Activated CD4-positive, alpha-beta T cell treated with anti-CD3 and anti-CD28 coated beads, Interleukin-2, amount 50 U/mL, for 16 hours (primary cell): ENCODE measurements at places on chromosomes 11 and 22.

GRCh38 chr11:118068206-118068944 lies 8.5 kb upstream of the TMPRSS4 start:
- DNase-seq, result no peak

GRCh38 chr11:68206211-68206610 lies 6.9 kb downstream of the KMT5B start:
- peak; percentile 57 for DNase-seq

- no peak for DNase-seq
Measured at GRCh38 chr11:6440906-6441358, at the start of gene HPX. TSS of gene HPX (minus strand) at chr11:6440987. CDS start at chr11:6440963, 24 bp downstream.

- no peak for DNase-seq
Measured at GRCh38 chr11:75311858-75312288, 39.6 kb downstream of the ARRB1 start.

- no peak for DNase-seq
Measured at GRCh38 chr22:28406246-28406645, 273.4 kb downstream of the TTC28 start.

GRCh38 chr22:29270475-29271271 lies 2.6 kb downstream of the EWSR1 start:
- DNase-seq, result no peak

DNA sequence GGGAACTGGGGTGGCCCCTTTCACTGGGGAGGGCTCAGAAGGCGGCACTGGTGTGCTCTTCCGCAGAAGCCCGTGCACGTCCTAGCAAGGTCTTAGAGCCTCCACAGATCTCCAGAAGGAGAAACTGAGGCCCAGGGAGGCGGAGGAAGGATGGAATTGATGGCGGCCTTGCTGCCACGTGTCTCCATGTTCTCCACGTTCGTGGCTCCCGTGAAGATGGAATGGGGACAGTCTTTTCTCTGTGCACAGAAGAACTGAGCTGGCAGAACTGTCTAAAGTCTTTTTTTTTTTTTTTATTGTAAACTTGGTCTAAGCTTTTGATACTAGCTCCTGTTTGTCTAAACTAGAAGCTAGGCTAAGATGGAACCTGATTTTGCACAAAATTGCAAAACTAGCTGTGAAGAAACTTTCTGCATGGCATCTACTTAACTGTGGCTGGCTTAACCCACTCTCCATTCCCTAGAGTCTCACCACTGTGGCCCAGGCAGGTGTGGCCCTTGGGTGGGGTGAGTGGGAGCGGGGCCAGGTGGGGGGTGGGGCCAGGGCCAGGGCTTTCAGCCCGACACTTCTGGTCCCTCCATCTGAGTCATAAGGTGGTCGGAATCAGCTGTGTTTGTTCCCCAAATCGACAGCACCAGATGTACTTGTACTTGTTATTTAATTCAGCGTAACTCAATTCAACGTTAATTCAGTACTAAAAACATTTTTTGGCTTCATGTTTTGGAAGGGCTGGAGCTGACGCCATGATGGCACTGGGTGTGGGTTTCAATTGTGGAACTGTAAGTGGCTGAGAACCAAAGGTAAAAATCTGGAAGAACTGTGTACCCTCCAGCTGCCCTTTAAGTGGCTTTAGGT lies 120.7 kb downstream of the MPPED1 start:
- DNase-seq, result no peak

- DNase-seq, result no peak
Measured at GRCh38 chr22:47586946-47587345, 824.5 kb downstream of the TBC1D22A start.

DNA sequence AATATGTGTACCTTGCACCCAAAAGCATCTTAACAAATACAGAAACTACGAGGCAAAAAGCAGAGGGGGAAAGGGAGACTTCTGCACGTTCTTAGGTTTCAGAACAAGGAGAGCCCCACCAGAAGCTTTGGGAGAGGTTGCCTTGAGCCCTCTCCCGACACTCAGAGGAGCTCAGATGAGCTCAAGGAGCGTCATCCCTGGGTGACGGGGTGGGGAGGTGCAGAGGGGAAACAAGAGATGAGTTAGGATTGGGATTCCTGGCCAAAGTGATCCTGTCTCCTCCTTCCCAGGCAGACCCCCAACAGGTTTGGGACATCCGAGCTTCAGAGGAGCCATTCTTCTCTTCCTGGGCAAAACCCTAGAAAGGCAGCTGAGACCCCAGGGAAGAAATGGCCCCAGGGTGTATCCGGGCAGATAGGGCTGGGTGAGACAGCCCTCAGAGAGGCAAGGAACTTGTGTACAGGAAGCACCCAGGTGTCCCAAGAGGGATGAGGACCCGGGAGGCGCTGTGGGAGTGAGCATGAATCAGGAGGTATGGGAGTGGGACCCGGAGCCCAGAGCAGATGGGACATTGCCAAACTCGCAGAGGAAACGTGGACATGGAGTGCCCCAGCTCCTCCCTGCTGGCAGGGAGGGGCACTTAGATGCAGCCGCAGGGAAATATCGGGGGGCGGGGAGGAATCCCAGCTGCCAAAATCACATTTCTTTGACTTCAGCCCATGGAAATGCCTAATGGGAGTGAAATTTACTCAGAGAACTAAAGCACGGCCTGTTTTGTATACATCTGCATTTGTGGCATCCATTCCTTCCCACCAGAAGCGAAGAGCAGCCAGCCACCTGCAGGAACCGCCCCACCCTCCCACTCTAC lies 12.4 kb downstream of the C1QTNF6 start:
- no peak for DNase-seq

DNA sequence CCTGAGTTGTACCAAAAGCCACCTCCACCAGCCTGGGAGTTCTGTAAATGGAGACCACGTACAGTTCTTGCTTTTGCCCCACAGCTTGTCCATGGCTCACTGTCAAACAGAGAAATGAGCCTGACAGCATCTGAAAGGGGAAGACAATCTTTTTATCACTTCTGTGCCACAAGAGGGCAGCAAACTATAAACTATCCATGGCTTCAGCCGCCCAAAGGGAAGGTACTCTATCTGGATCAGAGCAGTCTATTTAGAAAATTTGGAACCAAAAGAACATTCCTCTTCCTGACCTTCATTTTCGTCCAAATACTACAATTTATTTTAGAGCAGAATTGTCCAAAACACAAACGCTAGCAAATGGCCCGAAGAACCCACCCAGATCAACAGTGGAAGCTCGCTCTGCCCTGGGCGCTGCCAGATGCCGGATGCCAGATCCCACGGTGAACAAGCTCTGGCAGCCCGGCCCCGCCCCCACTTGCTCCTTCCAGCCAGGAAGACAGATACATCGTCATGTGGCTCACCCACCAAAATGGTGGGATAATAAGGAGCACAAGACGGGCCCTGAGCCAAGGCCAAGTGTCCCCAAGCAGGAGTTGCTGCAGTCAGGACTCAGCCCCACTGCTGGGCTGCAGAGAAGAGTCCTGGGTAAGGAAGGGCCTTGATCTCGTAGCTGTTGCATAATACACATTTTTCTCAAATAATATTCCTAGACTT lies 23.9 kb upstream of the SCGB1A1 start:
- DNase-seq, result peak; percentile 82

- no peak for DNase-seq
Measured at GRCh38 chr11:77074205-77074604, 7.4 kb downstream of the CAPN5 start.

DNA sequence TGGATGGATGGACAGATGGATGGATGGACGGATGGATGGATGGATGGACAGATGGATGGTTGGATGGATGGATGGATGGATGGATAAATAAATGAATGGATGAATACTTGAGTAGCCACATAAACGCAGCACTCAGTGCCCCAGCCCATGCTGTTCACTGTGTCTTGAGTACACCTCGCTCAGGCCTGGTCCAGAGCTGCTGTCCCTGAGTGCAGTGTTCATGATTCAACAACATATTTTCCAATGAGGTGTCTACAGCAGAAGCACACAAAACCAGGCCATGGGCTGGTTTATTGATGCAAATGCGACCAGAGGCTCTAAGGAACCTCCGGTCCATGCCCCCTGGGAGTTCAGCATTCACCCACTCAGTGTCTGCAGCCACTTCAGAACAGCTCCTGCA lies 584.3 kb downstream of the BRD1 start:
- DNase-seq, result no peak

DNA sequence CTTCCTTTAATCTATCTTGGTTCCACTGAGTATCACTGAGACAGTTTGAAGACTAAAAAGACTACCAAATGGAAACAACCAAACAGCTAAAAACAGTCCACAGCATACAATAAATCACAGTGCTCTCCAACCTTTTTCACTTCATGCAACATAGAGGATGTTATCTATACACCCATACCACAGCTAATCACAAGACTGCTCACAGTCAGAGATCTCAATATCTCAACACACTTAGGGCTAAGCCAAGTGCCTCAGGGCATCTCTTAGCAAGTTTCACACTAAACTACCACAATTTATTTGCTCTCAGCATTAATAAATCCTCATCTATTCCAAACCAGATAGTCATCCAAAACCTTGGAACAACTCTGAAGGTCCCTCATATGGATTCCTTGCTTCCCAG lies 129.4 kb downstream of the SBF2 start:
- DNase-seq, result no peak

DNA sequence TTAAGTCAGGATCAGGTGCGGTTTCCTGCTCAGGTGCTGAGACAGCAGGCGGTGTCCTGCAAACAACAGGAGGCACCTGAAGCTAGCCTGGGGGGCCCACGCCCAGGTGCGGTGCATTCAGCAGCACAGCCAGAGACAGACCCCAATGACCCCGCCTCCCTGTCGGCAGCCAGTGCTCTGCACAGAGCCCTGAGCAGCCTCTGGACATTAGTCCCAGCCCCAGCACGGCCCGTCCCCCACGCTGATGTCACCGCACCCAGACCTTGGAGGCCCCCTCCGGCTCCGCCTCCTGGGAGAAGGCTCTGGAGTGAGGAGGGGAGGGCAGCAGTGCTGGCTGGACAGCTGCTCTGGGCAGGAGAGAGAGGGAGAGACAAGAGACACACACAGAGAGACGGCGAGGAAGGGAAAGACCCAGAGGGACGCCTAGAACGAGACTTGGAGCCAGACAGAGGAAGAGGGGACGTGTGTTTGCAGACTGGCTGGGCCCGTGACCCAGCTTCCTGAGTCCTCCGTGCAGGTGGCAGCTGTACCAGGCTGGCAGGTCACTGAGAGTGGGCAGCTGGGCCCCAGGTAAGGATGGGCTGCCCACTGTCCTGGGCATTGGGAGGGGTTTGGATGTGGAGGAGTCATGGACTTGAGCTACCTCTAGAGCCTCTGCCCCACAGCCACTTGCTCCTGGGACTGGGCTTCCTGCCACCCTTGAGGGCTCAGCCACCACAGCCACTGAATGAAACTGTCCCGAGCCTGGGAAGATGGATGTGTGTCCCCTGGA lies at the start of gene MYO7A:
MYO7A (plus strand) TSS at position 327 of the 772 bp plus-strand sequence. CDS start 2,389 bp downstream, outside the sequence.
- no peak for DNase-seq

- no peak for DNase-seq
Measured at GRCh38 chr22:44211946-44212930, 31.5 kb downstream of the PARVG start.

DNA sequence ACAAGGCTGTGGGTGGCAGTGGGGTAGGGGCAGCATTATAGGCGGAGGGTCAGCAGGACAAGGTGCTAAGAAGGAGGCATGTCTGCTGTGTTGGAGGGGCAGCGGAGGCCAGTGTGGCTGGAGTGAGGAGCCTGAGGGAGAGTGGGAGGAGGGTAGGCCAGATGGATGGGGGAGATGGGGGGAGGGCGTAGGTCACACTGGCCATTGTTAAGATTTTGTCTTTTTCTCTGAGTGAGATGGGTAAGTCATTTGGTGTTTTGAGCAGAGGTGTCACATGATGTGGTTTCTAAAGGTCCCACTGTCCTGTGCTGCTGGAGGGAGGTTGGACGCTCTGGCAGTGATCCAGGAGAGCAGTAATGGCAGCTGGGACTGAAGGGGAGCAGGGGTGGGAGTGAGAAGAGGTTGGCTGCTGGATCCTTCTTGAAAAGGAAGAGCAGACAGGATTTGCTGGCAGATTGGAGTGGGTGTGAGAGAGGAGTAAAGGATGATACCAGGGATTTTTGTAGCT lies 9.8 kb downstream of the PPP6R3 start:
- no peak for DNase-seq

DNA sequence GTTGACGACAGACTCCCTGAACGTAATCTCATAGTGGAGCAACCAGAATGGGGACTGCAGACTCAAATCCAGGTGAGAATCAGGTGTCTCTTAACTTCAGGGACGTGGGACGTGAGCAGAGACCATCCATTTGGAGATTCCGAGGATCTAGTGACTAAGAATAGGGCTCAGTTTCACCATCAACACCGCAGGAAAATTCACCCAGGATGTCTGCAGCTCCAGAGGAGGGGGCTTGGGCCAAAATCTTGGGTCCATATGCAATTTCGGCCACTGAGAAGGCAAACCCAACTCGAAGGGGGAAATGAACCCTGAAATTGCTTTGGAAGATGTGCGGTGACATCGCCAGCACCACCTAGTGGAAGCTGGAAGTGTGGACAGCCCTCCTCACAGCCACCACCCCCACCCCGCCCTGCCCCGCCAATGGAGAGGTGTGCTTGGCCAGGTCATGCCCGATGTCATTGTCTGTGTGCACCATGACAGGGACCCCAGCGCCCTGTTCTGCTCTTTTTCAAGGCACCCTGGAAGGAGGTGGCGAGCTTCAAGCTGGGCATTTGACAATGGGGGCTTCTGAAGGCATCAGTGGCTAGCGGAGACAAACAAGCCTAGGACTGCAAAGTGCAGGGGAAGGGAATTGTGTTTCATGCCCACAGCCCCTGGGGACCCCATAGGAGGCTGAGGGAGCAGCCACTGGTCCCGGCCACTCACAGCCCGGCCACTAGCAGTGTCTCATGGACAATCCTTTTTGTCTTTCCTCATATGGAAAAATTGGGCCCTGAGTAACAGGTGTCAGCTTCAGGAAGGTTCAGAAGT lies 24.8 kb downstream of the APOL1 start:
- peak; percentile 73 for DNase-seq

- peak; percentile 48 for DNase-seq
Measured at GRCh38 chr11:34405079-34405858, 33.5 kb upstream of the CAT start.

- no peak for DNase-seq
Measured at GRCh38 chr11:93655047-93655446, 6.4 kb upstream of the CEP295 start.

DNA sequence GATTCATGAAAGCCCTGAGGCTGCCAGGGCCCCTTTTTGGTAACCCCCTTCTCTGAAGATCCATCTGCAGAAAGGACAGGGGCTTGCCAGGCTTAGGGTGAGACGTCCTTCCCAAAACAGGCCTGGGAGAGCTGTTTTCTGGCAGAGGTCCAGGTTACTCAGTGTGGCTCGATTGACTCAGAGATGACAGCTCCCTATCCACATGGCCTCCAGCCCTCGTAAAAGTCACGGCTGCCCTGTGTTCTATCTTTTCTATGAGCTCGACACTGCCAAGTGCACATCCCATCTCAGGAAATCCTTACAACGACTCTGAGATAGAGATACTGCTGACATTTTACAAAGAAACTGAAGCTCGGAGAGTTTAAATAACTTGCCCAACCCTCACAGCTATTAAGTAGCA lies 20.4 kb downstream of the ADAMTS8 start:
- DNase-seq, result no peak
